ENCODE measurements at places on chromosomes 7 and 10. TPM values are rescaled to one million over a fixed set of nuclear protein-coding genes. Genes with fewer than 3 reads are reported as not detected.

COL28A1 gene
- 0.24 TPM for total RNA-seq

SPDYE18 gene
- total RNA-seq, result 0.57 TPM

PRLHR gene
- 0.05 TPM for total RNA-seq

BICC1 gene
- total RNA-seq, result 1.9 TPM

SORCS3 gene
- 0.05 TPM for total RNA-seq

PPA1 gene
- total RNA-seq, result 199 TPM

UCMA gene
- 0.52 TPM for total RNA-seq

PTPRZ1 gene
- total RNA-seq, result 0.47 TPM

CPA2 gene
- total RNA-seq, result 0.14 TPM

INMT gene
- total RNA-seq, result 0.94 TPM

HOXA4 gene
- total RNA-seq, result 0.42 TPM

IDI2 gene
- not detected for total RNA-seq

PNLIPRP3 gene
- total RNA-seq, result not detected

LBX1 gene
- total RNA-seq, result not detected

MOSPD3 gene
- 4.7 TPM for total RNA-seq

GIMAP5 gene
- 39.3 TPM for total RNA-seq

PRF1 gene
- 9.1 TPM for total RNA-seq

SPDYE5 gene
- 0.05 TPM for total RNA-seq

TFPI2 gene
- 12.5 TPM for total RNA-seq

HMX2 gene
- 0.05 TPM for total RNA-seq

ENTPD1 gene
- total RNA-seq, result 20.5 TPM

PYROXD2 gene
- total RNA-seq, result 2.0 TPM

TMEM196 gene
- total RNA-seq, result 0.05 TPM

OR9A2 gene
- not detected for total RNA-seq

CNPY1 gene
- total RNA-seq, result not detected

GJD4 gene
- 0.09 TPM for total RNA-seq

PTN gene
- total RNA-seq, result 20.6 TPM

OGDHL gene
- total RNA-seq, result 0.61 TPM

TMEM236 gene
- 0.24 TPM for total RNA-seq

FRMPD2 gene
- total RNA-seq, result 0.38 TPM

ZNF804B gene
- total RNA-seq, result not detected

DPYSL4 gene
- total RNA-seq, result 0.28 TPM

SCIN gene
- total RNA-seq, result 0.33 TPM

ACTL6B gene
- 0.05 TPM for total RNA-seq

PHF14 gene
- 57.3 TPM for total RNA-seq

ZSCAN25 gene
- total RNA-seq, result 16.7 TPM

CTAGE8 gene
- 0.52 TPM for total RNA-seq

NRG3 gene
- not detected for total RNA-seq

TAS2R60 gene
- total RNA-seq, result 0.24 TPM

PRSS37 gene
- 0.47 TPM for total RNA-seq

PDIA4 gene
- total RNA-seq, result 93.1 TPM

DOCK4 gene
- 3.5 TPM for total RNA-seq

NXPH1 gene
- 0.05 TPM for total RNA-seq

ADAM12 gene
- total RNA-seq, result 4.6 TPM

TMEM270 gene
- 0.09 TPM for total RNA-seq

TMED4 gene
- total RNA-seq, result 57.6 TPM

UTF1 gene
- total RNA-seq, result not detected

OR2A7 gene
- total RNA-seq, result 0.24 TPM

OPALIN gene
- under 0.01 TPM for total RNA-seq

TRIM50 gene
- 0.09 TPM for total RNA-seq

SLC18A3 gene
- not detected for total RNA-seq

GRID1 gene
- total RNA-seq, result 0.33 TPM

SPAM1 gene
- total RNA-seq, result not detected

TWNK gene
- total RNA-seq, result 9.1 TPM

GPR15LG gene
- total RNA-seq, result 0.38 TPM

TMEM176A gene
- total RNA-seq, result 11.0 TPM

Measured in thymus (tissue), 14 donors.